ENCODE measurements at places on chromosomes 3 and 15.
A peak's percentile ranks its signal among the peaks of the same experiment; 100 is the strongest.

DNA sequence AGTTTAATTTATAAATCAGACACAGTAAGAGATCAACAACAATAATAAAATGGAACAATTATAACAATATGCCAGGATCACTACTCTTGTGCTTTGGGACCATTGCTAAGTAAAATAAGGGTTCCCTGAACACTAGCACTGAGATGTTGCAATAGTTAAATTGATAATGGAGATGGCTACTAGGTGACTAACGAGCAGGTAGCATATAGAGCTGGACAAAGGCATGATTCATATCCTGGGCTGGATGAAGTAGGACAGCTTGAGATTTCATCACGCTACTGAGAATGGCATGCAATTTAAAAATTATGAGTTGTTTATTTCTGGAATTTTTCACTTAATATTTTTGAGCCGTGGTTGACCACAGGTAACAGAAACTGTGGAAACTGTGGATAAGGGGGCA, 20.7 kb upstream of the MYZAP start:
- no peak for DNase-seq

- DNase-seq = no peak
Observed at GRCh38 chr3:120370463-120370862, 21.3 kb upstream of the LRRC58 start.

DNA sequence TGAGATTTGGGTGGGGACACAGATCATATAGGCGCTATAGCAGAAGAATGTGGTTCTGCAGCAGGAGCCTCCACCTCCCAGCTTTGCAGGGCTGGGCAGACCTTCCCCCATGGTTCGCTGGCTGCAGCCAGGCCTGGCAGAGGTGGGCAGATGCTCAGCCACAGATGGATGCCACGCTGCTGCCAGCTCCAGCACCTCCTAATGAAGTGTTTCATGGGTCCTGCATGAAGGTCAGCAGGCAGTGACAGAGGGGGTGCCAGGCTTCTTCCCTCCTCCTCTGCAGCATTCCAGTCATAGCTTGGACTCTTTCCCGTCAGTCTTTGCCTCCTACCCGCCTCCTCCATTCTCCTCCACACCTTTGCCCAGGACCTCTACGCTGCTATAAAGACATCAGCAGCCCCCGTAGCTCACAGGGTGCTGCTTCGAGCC, 85.9 kb downstream of the SLCO3A1 start:
- DNase-seq = no peak

GRCh38 chr15:29104566-29104880, 165.1 kb downstream of the NSMCE3 start:
- no peak for DNase-seq

DNA sequence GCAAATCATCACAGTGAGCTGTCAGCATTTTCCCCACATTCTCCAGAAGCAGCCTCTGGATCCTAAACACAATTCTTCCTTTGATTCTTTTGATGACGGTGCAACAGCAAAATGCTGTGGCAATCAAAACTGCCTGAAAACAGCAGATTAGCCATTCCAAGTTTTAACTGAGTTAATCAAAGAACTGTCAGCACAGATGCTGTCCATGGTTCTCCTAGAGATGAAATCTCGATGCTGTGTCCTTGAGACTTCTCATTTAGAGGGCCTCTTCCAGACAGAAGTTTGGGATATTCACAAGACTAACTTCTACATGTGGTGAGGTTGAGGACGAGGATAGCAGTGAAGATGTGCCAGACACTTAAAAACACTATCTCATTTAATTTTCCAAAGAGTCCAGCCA, 50.4 kb upstream of the GYG1 start:
- no peak for DNase-seq

DNA sequence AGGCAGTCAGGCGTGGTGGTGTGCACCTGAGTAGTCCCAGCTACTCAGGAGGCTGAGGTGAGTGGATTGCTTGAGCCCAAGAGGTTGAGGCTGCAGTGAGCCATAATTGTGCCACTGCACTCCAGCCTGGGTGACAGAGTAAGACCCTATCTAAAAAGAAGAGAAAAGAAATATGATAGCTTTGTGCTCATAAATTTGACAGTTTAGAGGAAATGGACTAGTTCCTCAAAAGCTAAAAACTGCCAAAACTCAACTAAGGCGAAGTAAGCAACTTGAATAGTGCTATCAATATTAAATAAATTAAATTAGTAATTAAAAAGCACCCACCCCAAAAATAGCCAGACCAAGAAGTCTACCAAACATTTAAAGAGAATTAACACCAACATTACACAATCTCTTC, 24.5 kb upstream of the SLC15A2 start:
- no peak for DNase-seq

GRCh38 chr15:85543741-85544155, 163.3 kb downstream of the AKAP13 start:
- no peak for DNase-seq

GRCh38 chr3:159763602-159764489, 224.8 kb upstream of the IL12A start:
- no peak for DNase-seq

DNA sequence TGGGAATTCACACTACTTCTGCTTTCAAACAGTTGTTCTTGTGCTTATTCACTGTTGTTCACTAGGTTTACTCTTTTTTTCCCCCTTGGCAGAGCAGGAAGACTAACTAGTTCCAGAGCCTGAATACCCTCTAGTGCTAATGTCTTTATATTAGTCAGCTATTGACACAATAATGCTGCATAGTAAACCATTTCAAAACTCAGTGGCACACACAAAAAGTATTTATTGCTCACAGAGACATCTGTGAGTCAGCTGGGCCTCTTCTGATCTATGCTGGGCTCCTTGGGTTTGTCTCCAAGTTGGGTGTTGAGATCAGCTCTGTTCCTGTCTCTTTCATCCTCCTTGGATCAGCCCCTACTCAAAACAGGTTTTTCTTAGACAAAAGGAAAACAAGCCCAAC, 51.1 kb downstream of the RSRC1 start:
- DNase-seq = peak; percentile 73

- no peak for DNase-seq
Observed at GRCh38 chr15:39852250-39852649, 67.8 kb downstream of the GPR176 start.

GRCh38 chr15:92009162-92009561, 155.7 kb downstream of the SLCO3A1 start:
- DNase-seq = no peak

DNA sequence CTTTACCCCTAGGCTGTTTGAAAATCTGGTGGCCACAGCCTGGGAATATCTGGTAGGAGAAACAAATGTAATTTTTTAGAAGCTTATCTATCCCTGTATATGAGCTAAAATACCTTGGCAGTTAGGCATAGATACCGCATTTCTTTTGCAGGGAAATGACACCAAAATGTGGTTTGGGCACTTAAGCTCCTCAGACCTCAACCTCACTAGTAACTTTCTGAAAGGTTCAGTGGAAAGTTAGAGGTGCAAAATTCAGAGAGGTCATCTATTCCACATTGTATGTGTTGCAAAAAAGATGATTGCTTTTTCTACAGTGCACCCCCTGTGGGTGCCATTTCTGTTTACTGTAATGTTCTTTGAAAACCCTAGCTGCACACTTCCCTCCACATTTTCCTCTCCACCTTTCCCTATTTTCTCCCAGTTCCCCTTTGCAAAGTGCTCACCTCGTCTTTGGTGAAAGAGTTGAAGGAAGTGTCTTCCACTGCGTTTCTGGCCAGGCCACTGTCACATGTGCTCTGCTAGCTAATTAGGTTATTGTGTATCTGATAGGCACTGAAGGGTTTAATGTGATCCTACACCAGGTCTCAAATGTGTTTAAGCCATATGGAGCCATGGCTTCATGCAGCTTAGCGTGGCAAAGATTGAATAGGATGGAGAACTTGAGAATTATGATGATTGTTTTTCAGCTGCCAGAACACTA, 1.3 kb downstream of the SACM1L start:
- DNase-seq = no peak

DNA sequence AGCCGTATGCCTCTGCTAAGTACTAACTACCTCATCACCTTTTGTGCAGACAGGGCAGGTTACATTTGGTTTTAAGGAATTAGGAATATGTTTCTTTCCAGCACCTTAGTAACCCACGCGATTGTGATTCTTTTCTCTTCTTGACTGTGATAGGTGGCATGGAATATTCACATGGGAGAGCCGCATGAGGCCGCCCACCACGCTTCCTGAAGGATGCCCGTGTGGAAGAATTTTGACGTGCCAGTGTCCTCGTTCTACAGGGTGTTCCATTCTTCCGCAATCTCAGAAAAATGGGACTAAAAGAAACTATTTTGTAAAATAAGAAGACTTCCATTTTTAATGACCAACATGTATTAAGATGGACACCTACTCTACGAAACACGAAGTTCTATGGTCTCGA, 16.3 kb downstream of the B3GNT5 start:
- DNase-seq = no peak

GRCh38 chr3:148092624-148093347, 604.9 kb upstream of the AGTR1 start:
- no peak for DNase-seq

DNA sequence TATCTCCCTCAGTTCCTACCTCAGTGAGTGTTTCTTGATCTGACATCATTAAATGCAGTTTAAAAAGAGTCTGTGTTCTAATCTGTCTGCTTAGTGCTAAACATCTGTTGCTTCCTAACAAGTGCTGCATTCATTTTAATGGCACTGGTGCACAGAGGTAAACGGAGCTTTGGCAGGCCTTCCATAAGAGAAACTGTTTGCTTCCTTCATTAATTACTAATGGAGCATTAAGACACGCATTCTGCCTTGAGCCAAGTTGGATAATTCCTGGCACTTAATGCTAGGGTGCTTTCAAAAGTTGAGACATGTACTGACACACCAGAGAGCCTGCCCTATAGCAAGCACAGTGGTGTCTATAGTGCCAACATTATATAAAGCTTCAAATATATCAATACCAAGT, 34.7 kb downstream of the SCG5 start:
- DNase-seq = no peak

DNA sequence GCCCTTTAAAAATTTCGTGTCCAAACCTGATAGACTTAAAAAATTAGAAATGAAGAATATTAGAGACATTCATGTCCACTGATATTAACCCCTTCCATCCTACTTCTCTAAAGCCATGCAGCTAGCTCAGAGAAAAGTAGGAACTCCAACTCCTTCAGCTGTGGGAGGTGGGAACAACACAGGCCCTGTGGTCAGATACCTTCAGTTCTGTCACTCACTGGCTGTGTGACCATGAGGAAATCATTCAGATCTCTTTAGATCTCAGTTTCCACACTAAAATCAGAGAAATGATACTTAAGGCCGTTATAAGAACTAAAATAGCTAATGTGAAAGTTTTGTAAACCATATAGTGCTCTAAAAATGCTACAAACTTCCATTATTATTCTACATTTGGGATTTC, 209.8 kb downstream of the TNIK start:
- DNase-seq = no peak

DNA sequence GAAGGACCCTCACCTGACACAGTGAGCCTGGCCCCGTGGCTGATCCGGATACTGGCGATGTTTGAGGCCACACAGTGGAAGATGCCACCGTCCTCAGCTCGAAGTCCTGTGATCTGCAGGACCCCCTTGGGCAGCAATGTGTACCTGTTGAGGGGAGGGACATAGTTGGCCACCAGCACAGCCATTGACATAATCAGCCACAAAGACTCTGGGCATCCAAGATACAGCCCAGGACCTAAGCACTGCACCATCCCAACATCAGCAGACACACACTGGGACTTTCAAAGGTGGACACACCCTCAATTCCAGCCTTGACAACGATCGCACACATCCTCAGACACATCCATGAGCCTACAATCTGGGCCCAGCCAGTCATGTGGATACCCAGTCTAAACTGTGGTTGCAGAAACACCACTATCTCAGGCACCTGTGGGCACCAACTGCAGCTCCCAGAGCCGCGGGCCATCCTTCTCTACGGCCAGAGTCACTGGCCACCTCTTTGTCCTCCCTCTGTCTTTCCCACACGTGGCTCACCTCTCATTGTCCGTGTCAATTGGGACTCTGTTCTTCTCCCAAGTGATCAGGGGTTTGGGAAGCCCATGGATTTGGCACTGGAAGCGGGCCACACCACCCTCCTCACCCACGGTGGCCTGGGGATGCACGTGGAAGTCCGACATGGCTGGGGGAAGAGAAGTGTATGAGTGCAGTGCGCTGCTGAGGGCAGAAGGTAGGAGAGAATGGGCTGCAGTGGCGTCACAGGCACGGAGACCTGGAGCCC, 31.0 kb downstream of the RNU5B-1 start:
- DNase-seq = no peak

GRCh38 chr3:196995027-196995426, 26.4 kb upstream of the PIGZ start:
- DNase-seq = no peak

- no peak for DNase-seq
Observed at GRCh38 chr3:182258538-182259177, 534.6 kb upstream of the ATP11B start.

DNA sequence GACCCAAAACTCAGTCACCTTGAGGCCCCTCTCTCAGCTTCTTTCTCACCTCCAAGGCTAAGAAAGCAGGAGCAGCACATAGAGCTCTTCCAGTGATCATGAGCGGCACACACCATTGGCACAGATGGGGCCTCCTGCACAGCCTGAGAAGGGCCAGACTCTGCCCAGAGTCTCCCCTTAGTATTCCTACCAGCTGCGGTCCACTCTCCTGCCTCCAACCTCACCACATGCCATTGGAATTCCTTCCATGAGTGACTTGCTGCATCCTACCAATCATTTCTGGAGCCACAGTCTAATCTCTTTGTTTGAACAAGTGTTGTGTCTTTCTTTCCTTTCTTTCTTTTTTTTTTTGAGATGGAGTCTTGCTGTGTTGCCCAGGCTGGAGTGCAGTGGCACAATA, 39.3 kb downstream of the CDCP1 start:
- no peak for DNase-seq

GRCh38 chr3:197139586-197139985, 110.0 kb upstream of the MELTF start:
- no peak for DNase-seq

GRCh38 chr3:134302674-134303073, 52.0 kb upstream of the RYK start:
- no peak for DNase-seq

- DNase-seq = no peak
Observed at GRCh38 chr3:54134713-54135112, 12.4 kb downstream of the CACNA2D3 start.

GRCh38 chr3:46907271-46907670, 29.8 kb downstream of the PTH1R start:
- no peak for DNase-seq

GRCh38 chr15:68818769-68819494, 1.8 kb downstream of the ANP32A start:
- no peak for DNase-seq

- no peak for DNase-seq
Observed at GRCh38 chr3:156472684-156473083, 82.2 kb downstream of the SSR3 start.

GRCh38 chr15:65327651-65328393, 23.3 kb downstream of the RNU5B-1 start:
- no peak for DNase-seq

GRCh38 chr3:50606596-50606995, 5.0 kb downstream of the CISH start:
- no peak for DNase-seq

DNA sequence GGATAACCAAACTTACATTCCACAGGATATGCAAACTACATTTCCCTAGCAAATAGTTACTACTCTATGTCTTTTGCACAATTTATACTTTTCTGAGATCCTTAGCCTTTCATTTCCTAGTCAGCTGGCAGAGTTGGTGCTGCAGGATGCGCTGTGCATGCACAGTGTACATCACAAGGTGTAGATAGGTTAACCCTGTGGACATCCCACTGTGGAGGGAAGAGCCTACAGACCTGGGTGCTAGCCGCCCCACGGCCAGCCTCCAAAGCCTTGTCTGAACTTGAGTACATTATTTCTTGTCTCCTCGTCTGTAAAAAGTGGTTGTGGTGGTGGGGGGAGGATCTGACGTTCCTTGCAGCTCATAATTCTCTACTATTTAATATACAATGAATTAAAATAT, 3.5 kb downstream of the TNFSF10 start:
- DNase-seq = no peak

Measured in AG04449 (cell line).